ENCODE measurements at places on chromosomes 4 and X.

DNA sequence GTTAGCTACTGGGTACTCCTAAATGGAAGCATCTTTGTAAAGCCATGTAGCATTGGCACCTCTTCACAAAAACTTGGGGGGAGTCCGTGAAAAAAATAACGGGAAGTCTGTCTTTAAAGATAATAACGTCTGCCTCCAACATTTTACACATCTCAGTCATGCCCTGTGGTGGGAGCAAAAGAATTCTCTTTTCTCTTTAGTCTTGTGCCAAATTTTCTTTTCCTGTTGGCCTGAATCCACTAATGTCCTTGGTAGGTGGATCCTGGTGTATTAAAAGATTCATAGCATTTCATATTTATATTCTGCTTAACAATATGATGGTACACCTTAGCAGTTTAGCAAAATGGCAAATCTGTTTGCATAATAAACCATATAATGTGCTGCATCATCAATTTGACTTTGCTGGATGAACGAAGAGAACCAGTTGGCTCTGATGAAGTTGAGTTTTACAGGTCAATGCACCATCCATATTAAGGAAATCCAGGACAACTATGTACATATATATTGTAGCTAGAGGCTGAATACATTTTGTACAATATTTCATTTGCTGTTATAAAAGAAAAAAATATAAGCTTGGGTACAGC is 746.4 kb upstream of the MAGEB2 start:
- no peak for DNase-seq

DNA sequence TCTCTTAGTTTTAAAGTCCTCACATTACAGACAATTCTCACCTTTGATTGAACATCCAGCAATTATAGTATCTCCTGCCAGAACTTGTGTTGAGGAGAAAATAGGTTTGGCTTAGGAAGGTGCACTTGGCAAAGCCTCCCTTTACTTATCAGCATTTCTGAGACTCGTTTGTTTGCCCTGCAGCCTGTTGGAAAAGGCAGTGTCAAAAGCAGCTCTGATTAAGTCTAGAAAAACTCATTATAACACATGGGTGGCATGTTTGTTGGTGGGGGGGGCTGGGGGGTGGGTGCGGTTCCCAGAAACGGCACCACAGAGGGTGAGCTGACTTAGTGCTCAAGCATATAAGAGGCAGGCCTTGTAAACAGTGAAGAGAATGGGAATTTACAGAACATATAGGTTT is 21.7 kb upstream of the PUDP start:
- DNase-seq: no peak

- no peak for DNase-seq
Measured at GRCh38 chr4:1490011-1490653, 83.9 kb upstream of the NKX1-1 start.

DNA sequence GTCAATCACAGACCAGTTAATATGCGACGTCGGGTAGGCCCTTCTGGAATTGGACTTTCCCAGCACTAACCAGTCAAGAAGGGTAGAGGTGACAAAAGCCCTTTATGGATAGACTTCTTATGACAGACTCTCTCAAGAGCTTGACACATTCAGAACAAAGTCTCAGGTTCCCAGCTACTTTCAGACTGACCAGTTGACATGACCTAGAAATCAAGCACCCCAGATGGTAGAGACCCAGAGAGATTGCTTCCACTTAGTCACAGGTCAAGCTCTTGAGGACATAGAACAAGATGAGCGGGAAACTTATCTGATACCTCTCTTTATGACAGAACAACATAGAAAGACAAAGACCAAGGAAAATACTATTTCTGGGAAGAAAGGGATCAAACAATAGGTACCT is 21.4 kb upstream of the HERC6 start:
- DNase-seq: no peak

DNA sequence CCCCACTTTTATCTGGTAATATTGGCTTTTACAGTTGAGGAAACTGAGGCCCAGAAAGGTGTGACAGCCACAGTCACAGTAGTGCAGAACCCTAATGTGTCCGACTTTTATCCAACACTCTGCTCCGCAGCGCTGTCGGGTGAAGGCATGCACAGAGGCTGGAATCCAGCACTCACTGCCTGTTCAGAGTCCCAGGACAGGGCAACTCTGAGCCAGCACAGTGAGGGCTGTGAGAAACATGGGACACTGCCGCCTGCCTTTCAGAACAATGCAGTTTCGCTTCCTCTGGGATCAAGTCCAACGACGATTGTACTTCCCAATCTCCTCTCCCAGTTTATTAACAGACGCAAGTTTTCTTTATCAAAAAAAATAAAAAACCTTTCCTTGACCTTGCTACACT is 41.9 kb upstream of the PDGFRA start:
- DNase-seq: no peak

DNA sequence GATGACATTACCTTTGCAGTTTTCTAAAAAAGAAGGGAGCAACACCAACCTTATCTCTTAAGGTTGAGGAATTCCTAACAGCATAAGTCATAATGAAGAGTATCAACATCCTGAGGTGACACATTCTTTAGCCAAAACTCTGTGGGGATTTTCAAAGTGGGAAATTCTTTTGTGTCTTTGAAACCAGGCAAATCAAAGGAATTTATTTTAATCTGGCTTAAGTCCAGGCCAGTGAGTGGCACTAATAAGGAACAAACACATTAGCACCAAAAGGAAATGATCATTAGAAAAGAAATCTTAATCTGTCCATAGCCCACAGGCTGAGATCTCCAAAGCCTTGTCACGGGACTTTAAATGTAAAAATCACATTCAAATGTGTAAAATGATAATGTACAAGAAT is 110.1 kb downstream of the LARP7 start:
- no peak for DNase-seq

DNA sequence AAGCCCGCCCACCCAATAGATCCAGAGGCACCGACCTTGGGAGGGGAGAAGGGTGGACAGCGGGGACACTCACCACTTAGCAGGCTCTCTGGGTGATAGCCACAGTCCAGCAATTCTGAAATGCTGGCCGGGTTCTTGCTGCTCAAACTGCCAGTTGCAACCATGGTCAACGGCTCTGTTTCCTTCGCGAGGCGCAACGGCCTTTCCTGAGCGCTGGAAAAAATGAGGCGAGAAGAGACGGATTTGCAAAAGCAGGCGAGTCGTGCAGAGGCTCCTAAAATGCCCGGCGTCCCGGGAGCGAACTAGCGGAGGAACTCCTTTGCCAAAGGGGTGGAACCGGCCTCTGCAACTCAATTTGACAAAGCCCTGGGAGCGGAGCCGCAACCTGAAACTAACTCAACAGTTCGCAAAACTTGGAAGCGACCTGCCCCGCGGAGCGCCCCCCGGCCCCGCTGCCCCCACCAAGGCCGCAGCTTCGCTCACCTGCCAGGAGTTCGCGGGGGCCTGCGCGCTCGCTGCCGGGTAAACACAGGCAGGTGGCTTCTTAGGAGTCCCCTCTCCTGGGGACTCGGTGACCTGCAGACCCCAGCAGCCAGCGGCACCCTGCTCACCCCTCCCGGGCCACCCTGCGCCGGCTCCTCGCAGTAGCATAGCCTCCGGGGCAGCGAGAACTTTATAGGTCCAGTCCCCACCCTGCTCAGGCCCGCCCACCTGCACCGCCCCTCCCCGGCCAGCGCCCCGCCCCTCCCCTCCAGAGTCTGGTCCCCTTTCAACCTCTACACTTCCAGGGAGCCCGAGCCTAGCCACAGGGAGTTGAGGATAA is at the start of gene DDIT4L:
TSS of gene DDIT4L (minus strand) at position 649 of the 823 bp plus-strand sequence. CDS start at position 164, 485 bp downstream.
- peak; percentile 9 for DNase-seq

All from CD4-positive, alpha-beta T cell treated with Interleukin-12 subunit alpha and Interleukin-12 subunit beta, for 1 hour (primary cell).